ENCODE measurements at places on chromosomes 1 and 21.

GRCh38 chr21:28522014-28522799 is 470.5 kb downstream of the LTN1 start:
- no peak for DNase-seq

DNA sequence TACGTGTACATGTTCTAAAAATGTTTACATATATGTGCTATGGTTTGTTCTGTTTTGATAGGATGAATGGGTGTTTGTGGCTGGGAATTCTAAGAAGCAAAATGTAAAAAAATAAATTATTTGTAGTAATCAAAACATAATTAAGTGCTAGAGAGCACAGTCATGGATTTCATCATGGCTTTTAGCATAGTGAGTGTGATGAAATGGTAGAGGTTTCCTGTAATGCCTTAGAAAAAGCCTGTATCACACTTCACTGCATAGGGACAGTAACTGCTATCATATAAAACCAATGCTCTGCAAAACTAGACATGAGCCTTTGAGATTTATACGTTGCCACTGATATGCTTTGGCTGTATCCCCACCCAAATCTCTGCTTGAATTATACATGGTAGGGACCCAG is 99.8 kb downstream of the PTGER3 start:
- no peak for DNase-seq

DNA sequence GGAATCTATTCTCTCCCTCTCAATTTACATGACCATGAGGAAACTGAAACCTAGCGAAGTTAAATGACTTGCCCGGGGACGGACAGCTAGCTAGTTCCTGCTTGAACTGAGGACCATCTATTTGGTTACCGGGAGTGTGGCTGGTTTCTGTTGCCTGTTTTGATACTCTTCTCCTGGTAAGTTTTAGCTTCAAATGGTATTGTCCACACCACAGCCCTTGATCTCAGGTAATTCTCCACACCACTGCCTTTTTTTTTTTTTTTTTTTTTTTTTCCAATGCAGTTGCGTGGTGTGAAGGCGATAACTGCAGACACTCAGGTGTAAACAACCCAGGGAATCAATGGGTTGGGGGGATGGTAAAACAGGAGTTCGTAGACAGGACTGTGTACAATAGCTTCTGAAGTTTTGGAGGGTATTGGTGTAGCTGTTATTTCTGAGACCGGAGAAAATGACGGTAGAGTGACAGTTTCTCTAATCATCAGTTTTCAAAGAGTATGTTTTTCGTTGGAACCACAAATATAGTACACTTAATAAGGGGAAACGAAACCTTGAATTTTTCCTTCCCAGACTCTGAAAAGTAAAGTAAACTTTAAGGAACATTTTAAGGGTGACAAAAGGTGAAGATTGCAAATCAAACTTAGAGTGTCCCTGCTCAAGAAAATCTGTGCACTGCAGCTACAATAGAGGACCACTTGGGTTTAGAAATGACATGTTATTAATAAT is 125.3 kb upstream of the CACYBP start:
- DNase-seq = no peak

GRCh38 chr1:47536646-47537118 is 98.8 kb downstream of the FOXD2 start:
- DNase-seq = peak; percentile 53

GRCh38 chr1:245751116-245751515 is 596.3 kb downstream of the KIF26B start:
- no peak for DNase-seq

GRCh38 chr21:40833184-40833583 is 13.8 kb downstream of the DSCAM start:
- no peak for DNase-seq

- DNase-seq = no peak
Observed at GRCh38 chr1:226363801-226364513, 43.9 kb downstream of the PARP1 start.

DNA sequence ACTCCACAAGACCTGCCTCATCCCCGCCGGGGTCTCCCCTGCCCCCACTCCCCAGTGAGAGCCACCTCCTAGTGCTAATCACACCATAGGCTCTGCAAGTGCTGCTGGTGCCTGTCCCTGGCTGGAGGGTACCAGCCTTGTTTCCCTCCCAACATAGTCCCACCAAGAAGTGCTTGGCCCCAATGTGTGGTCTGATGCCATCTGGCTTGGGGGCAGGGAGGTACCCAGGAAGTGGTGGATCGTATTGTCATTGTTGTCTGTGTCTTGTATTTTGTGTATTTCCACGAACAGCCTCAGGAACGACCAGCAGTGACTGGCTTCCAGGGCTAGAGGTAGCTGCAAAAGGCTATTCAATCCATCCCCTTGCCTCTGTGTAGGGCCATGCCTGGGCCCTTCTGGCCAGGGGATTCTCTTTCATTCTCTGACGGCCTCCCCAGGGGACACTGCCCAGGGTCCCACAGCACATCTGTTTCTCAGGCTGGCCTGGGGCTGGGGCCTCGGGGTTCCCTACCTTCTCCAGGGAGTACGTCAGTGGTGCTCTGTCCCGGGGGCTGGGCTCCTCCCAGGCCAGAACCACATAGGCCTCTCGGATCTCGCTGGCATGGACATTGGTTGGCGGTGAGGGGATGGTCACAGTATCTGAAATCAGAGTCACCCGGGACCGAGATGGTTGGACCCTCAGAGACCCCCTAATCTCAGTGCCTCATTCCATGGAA is 22.8 kb downstream of the MYOM3 start:
- DNase-seq = no peak

DNA sequence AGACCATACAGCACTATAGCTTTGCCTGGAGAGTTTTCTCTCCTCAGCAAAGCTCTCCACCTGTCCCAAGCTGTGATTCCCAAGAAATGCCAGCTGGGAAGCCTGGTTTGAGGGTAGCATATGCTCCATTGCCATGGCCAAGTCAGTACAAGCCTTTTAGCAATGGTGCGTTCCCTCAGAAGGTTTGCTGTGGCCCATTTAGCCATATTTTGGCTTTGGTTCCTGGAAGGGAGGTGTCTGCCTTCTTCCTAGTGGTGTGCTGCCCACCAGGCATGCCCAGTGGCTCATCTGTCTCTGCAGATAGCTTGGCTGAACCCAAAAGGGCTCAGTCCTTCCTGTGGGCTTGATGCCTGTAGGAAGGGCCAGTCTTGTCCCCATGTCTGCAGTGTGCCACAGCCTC is 32.4 kb downstream of the GALNT2 start:
- DNase-seq = no peak

GRCh38 chr21:16873596-16873995 is 639.2 kb upstream of the CXADR start:
- DNase-seq = no peak

DNA sequence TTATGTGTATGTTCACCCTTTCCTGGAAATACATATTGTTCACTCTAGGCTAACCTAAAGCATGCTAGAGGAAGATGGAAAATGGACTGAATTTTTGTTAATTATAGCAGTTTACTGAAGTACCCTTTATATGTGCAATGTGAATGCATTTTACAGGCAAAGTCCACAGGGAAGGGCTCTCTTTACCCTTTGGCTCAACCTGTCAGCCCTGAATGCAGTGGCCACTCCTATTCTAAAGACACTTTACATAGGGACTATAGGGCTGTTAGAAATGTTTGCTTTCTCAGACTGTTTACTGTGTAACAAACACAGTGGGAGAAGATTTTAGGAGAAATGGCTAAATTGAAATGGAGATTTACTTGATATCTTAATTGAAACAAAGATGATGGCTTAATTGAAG is 78.5 kb downstream of the BRINP2 start:
- no peak for DNase-seq

GRCh38 chr1:9294405-9294773 is 1.7 kb downstream of the SPSB1 start:
- DNase-seq = no peak
